ENCODE measurements at places on chromosomes 2 and 18.

DNA sequence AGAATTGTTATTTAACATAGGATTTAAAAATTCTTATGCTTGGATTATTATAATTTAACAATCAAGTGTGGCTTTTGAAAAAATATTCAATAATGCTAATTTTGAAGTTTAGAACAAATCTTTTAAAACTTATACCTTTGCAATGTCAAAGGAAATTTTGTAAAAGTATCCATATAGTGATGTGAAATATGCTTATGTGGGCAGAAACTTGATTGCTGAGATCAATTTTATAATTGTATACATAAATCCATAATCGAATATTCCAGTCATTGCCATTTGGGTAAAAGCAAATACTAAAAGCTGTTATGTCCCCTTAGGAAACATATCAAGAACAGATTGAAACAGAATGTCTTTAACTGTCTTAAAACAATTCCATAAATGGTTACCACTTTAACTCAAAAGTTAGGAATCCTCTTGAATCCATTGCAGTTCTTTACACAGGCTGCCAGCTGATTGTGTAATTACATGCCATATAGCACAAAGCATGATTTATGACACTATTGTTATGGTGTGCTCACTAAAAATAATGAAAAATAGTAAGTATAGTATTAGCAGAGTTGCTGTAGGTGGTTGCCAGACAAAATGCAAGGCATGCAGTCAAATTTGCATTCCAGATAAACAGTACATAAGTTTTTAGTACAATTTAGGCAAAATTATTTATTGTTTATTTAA, 24.2 kb downstream of the PLCL1 start:
- DNase-seq: no peak

GRCh38 chr2:112121682-112122254, 16.4 kb upstream of the FBLN7 start:
- DNase-seq: no peak

- DNase-seq: no peak
Observed at GRCh38 chr2:199206536-199206935, 251.2 kb downstream of the SATB2 start.

GRCh38 chr2:9668687-9669345, 38.0 kb upstream of the YWHAQ start:
- DNase-seq: no peak

GRCh38 chr2:68835621-68836020, 35.6 kb downstream of the BMP10 start:
- no peak for DNase-seq

All from NCI-H226 (cell line).